ENCODE measurements at places on chromosomes 4 and X.

DNA sequence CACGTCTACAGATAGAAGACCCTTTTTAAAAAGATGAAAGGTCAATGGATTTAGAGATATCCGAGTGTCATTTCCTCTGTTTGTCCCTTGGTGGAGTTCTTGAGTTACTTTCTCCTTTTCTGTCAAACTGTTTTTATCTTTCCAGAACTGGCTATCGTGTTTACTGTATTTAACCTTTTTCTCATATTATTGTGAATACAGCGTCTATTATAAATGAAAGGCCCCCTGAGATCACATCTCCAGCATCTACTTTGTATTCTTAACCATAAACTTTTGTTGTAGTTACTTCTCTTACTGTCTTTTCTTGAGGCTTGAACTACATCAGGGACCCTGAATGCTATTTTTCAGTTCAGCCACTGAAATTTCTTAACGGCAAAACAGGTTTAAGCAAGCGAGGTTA is 4.0 kb upstream of the PCDH7 start:
- no peak for DNase-seq

- no peak for DNase-seq
These were observed 8.0 kb upstream of the PITX2 start for GRCh38 chr4:110630688-110631402.

DNA sequence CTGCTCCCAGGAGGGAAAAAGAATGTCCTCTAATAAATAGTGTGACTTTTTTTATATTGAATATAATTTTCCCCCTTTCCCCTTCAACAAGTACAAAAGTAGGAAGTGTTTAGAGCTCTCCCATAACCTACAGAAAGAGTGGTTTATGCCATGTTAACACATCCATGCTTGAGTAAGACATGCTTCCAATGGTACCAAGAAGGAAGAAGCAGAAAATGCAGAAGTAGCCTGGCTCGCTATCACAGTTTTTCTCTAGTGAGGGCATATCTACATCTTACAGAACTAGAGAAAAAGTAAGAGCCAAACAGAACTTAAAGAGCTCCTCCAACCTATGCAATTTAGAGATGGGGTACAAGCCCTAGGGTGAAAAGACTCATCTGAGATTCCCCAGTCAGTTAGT is 82.5 kb downstream of the ARHGEF9 start:
- DNase-seq = no peak

DNA sequence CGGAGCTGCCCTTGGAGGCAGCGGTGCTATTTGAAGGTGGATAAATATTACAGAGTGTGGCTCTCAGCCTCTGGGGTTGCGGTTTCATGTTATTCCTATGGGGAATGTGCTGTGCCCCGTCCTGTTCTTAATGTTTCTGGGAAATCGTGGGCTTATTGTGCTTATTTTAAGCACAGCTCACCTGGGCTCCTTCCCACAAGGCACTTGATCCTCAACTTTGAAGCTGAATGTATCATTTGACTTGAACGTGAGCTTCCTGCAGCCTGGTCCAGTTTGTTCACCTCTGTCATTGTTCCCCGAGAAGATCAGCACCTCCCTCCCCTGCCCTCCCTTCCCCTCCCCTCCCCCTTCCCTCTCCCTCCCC is 3.9 kb downstream of the SORCS2 start:
- no peak for DNase-seq

GRCh38 chr4:143215873-143216272 is 31.2 kb downstream of the USP38 start:
- no peak for DNase-seq

DNA sequence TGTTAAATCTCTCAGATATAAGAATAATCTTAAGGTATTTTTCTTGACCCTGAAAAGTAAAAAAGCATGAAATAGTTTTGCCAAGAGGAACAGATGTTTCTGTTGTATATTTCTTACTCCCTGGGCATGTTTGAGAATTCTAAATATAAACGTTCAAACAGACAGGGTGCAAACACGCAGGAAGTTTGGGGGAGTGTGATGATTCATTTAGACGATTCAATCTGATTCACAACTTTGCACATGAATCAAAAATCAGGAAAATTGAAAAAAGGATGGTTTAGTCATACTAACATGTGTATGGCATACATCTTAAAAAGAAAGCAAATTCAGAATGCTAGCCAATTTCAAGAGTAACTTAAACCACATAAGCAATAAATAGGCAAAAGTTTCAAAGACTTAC is 340.3 kb upstream of the GRID2 start:
- no peak for DNase-seq

GRCh38 chrX:86051741-86052140 is 4.4 kb upstream of the CHM start:
- DNase-seq = no peak

- DNase-seq = no peak
These were observed 6.6 kb downstream of the ARL9 start for GRCh38 chr4:56512166-56512565.

DNA sequence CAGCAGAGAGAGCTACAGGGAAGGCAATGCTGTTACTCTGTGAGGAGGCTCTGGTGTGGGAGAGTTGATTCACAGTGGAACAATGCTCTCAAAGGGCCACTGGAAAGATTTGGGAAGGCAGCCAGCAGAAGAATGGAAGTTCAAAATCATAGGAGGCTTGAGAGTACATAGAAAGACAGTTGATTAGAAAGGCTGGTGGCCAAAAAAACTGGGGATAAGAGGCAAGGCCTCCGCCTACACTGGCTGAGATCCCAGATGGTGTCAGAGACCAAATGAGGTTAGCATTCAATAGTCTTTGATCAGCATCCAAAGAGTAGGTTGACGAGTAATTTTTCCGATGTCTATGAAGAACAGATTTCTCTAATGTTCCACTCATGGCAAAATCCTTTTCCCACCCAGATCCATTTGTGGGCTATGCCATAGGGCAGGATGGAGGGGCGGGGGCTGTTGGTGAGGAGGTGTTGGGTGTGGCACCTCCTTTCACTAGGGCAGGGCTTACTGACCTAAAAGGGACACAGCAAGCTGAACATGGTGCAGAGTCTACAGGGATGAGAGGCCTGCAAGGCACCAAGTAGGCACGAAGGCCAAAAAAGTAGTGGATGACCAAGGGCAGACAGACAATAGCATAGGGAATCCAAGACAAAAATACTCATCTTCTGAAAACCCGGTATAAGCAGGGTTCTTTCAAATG is 15.1 kb downstream of the TEC start:
- no peak for DNase-seq

All from bone marrow (tissue), 2 donors.